NCI-H446 (cell line): ENCODE measurements at places on chromosomes 13 and 19.

- no peak for DNase-seq
Observed at GRCh38 chr19:3033595-3034405, 4.7 kb upstream of the TLE2 start.

- DNase-seq, result no peak
Observed at GRCh38 chr13:106318941-106319411, 216.5 kb downstream of the EFNB2 start.

- DNase-seq, result no peak
Observed at GRCh38 chr19:51098365-51099046, 9.7 kb downstream of the CTU1 start.

DNA sequence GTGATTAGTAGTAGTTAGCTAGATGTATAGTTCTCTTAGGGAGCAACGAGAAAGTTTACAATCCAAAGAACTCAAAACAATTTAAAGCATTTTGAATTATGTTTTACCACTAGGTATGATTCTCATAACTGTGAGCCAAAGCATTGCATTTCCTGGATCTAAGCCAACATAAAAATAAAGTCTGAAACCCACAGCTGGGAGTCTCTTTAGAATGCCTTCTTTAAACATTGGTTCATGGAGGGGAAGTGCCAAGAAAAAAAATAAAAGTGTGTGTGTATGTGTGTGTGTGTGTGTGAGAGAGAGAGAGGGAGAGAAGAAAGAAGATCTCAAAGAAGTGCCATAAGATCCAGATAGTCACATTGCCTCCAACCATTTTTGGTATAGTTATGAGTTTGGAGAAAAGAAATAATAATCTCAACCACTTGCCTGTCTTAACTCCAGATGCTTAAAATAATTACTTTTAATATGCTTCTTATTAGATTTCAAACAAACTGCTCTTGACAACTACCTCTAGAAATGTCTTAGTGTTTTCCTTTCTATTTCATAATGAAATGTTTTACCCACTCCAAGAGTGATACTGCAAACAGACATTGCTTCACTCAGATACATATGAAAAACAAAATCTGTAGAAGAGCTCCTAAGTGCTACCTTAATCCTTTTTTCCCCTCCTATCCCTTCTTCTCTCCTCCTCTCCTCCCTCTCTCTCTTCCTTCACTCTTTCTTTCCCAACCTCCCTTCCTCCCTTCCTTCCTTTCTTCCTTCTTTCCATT, 554.1 kb downstream of the KCTD12 start:
- peak; percentile 0 for DNase-seq

GRCh38 chr19:2992958-2993357, 15.6 kb downstream of the TLE6 start:
- DNase-seq, result no peak

GRCh38 chr19:29735829-29736228, 20.8 kb upstream of the C19orf12 start:
- no peak for DNase-seq

- DNase-seq, result no peak
Observed at GRCh38 chr19:55836340-55836739, at the start of gene NLRP4. Gene NLRP4 (plus strand): TSS chr19:55836540. CDS start chr19:55852081, 15,541 bp downstream.

- no peak for DNase-seq
Observed at GRCh38 chr19:6421075-6422014, 3.3 kb downstream of the KHSRP start.

DNA sequence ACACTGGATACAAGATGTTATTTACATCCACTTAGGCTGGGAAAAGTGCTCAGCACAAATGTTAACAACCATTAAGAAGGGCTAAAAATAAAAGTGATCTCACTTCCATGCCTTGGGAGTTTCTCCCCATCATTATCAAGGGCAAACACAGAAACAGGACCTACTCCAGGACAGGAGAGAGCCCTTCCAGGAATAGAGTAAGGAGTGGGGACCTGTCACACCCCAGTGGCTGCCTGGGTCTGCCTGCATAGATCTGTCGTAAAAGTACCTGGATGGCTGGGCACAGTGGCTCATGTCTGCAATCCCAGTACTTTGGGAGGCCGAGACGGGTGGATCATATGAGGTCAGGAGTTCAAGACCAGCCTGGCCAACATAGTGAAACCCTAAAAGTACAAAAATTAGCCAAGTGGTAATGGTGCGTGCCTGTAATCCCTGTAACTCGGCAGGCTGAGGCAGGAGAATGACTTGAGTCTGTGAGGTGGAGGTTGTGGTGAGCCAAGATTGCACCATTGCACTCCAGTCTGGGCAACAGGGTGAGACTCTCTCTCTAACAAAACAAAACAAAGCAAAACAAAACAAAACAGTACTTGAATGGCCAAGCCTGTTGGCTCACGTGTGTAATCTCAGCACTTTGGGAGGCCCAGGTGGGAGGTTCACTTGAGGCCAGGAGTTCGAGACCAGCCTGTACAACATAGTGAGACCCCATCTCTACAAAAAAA, 5.6 kb downstream of the ATP8A2 start:
- no peak for DNase-seq

- DNase-seq, result no peak
Observed at GRCh38 chr13:79405501-79405830, 589 bp downstream of the RBM26 start.

DNA sequence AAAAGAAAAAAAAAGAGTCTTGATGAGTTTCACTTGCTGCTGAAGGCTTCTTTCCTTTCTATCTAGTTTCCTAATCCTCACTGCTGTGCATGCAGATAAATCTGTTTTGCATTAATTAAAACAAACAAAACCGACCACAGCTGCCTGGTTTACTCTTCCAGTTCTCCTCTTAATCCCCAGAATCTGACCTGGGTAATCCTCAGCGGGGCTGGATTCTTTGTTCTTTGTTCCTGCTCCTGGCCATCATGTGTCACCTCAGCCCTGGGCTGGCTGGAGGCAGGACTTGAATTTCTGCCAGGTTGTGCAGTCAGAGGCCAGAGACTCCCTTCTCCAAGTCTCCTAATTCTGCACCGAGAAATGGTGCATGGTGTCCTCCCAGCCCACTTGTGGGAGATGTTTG, 52.2 kb upstream of the CYP4F8 start:
- DNase-seq, result no peak

GRCh38 chr19:16040642-16041041, 35.7 kb upstream of the TPM4 start:
- DNase-seq, result no peak

DNA sequence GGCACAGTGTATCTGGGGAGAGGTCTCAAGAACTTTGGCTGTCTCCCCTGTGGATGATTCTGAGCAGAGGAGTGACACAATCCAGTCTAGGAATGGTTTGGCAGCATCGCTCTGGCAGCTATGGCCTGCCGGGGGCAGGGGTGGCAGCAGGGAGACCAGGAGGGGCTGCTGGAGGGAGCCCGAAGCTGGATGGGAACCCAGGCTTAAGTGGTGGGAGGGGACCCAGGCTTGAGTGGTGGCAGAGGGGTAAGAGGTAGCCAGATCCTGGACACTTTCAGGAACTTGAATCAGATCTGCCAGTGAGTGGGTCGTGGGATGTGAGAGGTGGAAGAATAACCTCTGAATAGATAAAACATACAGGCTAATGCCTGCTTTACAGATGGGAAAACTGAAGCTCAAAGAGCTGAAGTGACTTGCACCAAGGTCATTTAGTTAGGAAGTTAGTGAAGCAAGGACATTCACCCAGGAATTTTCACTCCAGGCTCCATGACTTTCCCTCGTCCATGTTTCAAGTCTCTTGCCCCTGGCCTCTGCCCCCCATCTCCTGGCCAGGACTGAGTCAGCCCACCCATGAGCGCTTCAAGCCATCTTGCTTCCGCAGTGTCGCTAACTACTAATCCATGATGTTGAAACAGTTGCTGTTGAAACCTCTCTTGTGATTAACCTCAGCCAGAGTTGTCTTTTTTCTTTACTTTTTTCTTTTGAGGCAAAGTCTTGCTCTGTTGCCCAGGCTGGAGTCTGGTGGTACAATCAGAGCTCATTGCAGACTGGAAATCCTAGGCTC, 29.9 kb upstream of the C1QTNF9 start:
- no peak for DNase-seq

GRCh38 chr19:7250951-7251350, 43.3 kb downstream of the INSR start:
- DNase-seq, result no peak

DNA sequence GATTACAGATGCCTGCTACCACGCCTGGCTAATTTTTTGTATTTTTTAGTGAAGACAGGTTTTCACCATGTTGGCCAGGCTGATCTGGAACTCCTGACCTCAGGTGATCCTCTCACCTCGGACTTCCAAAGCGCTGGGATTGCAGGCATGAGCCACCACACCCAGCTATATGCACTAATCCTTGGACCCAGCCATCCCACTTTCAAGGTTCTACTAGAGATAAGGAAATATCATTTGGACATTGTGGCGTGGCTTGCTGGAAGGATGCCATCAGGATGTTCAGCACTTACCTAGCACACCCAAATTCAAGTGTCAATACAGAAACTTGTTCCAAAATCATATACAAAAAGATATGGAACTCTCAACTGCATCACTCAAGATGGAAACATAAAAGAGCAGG, 136.4 kb downstream of the ABCC4 start:
- no peak for DNase-seq

GRCh38 chr19:48350856-48351255, 12.9 kb downstream of the TMEM143 start:
- peak; percentile 71 for DNase-seq

DNA sequence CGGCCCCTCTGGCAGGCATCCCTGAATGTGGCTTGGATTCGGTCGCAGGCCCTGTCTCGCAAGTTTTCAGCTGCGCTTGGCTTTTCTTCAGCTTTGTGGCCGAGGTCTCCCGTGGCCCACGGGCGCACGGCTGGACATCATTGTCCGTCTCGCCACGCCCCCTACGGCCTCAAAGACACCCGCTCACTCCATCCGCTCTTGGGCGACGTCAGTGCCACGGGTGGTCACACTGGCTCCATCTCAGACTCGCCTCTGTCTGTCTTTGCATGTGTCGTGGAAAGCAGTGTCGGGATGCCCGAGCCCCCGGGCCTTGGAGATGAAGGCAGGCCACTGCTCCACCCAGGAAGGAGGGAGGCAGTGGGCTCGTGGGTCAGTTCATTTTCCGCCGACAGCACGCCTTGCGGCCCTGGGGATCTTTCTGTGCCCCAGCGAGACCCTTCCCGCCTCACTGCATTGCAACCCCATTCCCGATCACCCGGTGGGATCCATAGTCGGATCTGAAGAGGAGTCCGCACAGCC, 51.0 kb downstream of the ZNF146 start:
- no peak for DNase-seq

DNA sequence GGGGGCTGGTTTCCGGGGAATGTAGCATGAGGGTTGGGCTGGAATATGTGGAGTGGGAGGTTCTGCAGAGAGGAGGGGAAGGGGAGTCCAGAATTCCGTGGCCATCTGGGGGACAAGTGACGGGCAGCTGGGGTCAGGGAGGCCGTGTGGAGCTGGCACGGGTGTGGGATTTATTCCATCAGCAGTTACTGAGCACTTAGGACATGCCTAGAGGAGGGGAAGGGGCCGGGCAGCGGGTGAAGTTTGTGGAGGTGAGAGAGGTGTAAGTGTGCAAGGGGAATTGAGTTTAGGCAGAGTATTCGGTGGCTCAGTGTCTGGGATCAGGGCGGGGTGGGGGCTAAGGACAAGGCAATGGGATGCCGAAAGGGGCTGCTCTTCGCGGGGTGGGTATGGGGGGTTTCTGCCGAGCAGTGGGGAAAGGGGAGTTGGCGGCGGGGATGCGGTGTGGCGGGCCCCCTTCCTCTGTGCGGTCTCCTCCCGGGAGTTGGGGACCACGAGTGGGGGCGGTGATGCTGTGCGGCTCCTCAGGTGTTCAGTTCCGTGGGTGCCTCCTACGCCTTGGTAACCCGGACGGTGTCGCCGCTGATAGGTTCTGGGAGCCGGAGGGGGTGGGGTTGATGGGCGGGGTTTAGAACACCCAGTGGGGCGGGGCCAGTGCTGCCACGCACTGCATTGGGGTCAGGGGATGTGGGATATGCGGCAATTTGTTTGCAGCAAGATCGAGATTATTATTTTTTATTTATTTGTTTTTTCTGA, 5.4 kb downstream of the CCDC61 start:
- DNase-seq, result no peak

DNA sequence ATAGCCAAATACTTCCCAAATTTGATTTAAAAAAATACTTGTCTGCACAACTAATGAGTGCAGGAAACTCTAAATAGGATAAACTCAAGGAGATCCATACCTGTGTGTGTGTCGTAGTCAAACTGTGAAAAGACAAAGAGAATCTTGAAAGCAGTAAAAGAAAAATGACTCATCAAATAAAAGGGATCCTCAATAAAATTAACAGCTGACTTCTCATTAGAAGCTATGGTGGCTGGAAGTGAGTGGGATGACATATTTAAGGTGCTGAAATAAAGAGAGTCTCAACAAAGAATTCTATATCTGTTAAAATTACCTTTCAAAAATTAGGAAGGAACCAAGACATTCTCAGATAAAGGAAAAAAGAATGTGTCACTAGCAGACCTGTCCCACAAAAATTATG, 13.7 kb downstream of the RNASEH2B start:
- no peak for DNase-seq

GRCh38 chr13:27619728-27620376, 477 bp downstream of the LNX2 start:
- DNase-seq, result no peak

DNA sequence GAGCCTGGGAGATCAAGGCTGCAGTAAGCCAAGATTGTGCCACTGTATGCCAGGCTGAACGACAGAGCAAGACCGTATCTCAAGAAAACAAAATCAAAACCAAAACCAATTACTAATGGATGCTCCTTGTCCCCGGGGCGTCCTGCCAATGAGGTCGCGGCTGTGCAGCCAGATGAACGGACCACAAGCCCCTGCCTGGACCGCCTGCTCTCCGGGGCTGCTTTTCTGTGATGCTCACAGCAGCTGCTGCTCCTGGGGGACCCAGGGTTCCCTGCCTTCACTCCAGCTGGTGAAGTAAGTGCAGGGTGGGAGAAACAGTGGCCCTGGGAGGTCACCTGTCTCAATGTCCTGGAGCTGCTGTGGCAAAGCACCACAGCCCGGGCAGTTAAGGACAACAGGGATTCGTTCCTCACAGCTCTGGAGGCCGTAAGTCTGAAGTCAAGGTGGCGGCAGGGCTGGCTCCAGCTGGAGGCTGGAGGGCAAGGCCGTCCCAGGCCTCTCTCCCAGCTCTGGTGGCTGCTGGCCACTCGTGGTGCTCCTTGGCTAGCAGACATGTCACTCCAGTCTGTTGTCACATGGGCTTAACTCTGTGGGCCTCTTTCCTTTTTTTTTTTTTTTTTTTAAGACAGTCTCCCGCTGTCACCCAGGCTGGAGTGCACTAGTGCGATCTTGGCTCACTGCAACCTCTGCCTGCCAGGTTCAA, 10.1 kb downstream of the COPE start:
- no peak for DNase-seq
